Kidney glomerular epithelial cell (primary cell): ENCODE measurements at places on chromosomes 5 and 9.

GRCh38 chr5:151961557-151961956, 36.9 kb upstream of the GLRA1 start:
- no peak for DNase-seq

- DNase-seq = no peak
These were observed 72.9 kb downstream of the COL27A1 start for GRCh38 chr9:114228016-114228808.

DNA sequence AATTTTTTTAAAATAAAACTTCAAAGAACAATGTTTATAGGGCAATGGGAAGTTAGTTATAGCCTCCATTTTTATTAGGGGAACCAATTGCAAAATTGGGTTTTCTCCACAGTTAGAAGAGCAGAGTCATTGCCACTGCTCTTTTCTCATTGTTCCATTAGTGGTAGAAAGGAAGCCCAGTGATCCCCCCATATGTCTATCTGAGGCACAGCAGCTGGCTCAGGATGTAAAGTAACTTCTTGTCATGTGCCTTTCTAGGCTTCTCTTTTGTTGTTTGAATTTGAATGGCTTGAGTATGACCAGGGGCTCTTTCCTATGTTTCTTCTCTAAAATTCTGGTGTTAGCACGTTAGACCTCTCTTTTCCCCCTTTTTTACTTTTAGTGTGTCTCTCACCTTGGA, 61.2 kb downstream of the UBAP1 start:
- no peak for DNase-seq

GRCh38 chr5:175246889-175247520, 197.0 kb downstream of the DRD1 start:
- DNase-seq = no peak

DNA sequence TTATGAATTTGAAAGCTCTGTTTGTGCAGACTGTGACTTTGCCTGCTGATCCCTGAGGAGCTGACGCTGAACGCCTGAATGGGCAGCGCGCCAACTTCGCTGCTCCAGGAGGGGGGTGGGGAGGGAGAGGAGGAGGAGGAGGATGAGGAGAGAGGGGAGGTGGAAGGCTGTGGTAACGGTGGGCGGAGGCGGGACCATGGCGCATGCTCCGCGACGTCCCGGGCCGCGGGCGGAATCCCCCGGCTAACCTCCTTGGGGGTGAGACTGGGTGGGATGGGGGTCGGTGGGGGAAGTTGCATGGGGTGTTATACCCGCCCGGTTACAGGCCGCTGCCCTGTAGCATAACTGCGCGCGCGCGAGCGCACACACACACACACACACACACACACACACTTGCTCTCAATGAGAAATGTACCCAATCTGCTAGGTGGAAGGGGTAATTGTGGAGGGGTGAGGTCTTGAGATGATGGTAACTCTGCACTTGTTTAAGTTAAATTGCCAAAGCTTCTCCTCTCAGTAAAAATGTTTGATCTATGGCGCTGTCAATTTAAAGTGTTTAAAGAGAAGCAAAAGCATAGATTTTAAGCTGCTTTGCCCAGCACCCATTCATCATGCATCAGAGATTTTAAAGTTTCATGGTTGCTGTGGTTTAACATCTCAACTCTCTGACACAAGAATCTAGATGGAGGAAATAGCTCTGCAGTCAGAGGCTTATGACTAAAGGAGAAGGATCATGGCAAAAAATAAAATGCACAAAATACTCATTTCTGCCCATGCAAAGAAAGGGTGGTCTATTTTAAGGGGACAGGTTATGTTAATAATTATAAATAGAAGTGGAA, 76.6 kb upstream of the TBCA start:
- peak; percentile 65 for DNase-seq

DNA sequence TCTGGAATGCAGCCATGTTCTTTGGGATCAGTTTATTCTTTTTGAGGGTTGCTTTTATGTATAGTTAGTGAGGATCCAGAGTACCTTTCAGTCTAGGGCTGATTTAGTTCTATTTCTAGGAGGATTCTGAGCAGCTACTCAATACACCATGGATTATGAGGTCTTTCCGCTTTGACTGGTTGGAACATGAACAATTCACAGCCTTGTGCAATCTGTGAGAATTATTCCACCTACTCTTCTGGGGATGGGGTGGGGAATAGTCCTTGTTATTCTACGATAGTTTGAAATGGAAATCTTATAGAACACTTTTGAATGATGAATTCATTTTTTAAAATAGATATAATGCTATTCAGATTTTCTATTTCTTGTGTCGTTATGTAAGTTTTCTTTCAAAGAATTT, 212.3 kb upstream of the ARRDC3 start:
- DNase-seq = no peak

GRCh38 chr5:156396063-156396829, 69.3 kb downstream of the SGCD start:
- DNase-seq = peak; percentile 72

GRCh38 chr5:156892223-156892622, 42.1 kb downstream of the PPP1R2B start:
- DNase-seq = no peak

GRCh38 chr9:131650254-131650653, 89.6 kb downstream of the RAPGEF1 start:
- no peak for DNase-seq

GRCh38 chr9:113630386-113631136, 167.0 kb downstream of the RGS3 start:
- no peak for DNase-seq

- DNase-seq = no peak
These were observed 21.0 kb upstream of the PTPRD start for GRCh38 chr9:10633785-10634184.

DNA sequence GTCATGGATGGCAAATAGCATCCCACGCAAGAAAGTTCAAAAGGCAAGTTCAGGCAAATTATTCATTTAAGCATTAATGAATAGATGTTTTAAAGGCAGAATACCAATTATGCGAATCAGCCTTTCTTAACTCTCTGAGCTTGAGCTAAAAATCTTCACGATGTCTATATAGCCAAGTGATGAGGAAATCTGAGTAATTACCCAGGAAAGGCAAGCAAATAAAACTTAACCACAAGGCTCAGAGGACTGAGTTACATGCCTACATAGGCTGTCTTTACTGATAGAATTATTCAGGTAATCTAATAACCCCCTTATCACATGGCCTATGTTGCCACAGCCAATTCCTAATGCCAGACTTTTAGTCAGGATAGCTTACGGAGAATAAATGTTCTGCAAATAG, 120.8 kb upstream of the MTAP start:
- DNase-seq = peak; percentile 74

GRCh38 chr5:177378884-177379883, 5.0 kb upstream of the SLC34A1 start:
- no peak for DNase-seq

- DNase-seq = no peak
These were observed 77.1 kb upstream of the IQGAP2 start for GRCh38 chr5:76325876-76326491.

GRCh38 chr5:131384173-131384572, 120.3 kb downstream of the CDC42SE2 start:
- DNase-seq = no peak

DNA sequence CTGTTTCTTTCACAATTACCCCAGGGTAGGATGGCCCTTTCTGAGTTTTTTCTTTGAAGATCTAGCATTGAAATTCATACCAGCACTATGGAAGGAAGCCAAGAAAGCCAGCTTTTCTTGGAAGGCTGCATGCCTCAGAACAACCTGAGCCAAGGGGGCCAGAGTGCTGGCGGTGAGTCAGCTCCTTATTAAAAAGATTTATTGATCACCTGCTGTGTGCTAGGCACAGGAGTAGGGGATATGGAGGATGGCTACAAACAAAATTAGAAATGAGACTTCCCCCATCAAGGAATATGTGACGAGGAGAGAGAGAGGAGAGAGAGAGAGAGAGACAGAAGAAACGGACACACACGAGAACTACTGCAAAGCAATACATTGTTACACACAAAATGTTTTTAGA, 184.6 kb upstream of the PUM3 start:
- DNase-seq = no peak

GRCh38 chr5:72511774-72512592, 4.8 kb upstream of the ZNF366 start:
- no peak for DNase-seq

DNA sequence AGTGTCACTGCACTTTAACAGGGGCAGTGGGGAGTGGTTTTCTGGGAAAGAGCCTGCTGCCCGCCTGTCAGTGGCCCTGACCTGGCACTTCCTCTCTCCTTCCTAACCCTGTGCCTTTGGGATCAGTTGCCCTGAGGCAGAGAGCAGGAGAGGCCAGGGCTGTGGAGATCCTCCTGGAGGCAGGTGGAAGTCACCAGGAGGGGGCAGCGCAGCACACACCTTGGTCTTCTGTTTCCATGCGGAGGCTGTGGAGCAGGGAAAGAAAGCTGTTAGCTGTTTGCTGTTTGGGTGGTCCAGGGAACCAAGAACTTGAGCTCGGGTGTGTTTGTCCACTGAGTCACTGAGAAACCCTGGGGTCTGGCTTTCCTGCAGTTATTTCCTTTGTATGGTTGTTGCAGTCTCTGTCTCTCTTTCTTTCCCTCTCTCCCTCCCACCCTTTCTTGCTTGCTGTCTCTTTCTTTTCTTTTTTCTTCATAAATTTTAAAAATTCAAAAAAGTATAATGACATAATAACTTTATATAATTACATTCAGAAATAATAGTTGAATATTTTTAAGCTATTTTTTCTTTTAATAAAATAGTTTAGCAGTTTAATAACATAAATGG, 28.1 kb downstream of the NTRK2 start:
- peak; percentile 13 for DNase-seq

DNA sequence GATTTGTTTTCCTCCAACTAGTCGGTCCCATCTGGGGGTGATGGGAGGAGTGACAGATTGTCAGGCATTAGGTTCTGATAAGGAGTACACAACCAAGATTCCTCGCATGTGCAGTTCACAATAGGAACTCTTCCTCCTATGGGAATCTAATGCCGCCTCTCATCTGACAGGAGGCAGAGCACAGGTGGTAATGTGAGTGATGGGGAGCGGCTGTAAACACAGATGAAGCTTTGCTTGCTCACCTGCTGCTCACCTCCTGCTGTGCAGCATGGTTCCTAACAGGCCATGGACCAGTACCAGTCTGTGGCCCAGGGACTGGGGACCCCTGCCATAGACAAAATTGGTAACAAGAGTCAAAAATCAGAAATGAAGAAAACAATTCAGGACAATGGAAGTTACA, 173.3 kb upstream of the HMHB1 start:
- no peak for DNase-seq

GRCh38 chr9:109519366-109519765, 21.3 kb upstream of the PTPN3 start:
- no peak for DNase-seq

DNA sequence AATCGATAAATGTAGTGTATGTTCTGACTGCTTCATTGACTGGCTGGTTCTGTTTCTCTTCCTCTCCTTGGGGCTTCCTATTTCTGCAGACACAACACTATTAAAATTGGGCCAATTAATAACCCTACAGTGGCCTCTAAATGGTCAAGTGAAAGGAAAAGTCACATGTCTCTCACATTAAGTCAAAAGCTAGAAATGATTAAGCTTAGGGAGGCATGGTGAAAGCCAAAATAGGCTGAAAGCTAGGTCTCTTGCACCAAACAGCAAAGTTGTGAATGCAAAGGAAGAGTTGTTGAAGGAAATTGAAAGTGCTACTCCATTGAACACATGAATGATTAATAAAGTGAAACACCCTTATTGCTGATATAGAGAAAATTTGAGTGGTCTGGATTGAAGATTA, 58.2 kb downstream of the CCNH start:
- no peak for DNase-seq

DNA sequence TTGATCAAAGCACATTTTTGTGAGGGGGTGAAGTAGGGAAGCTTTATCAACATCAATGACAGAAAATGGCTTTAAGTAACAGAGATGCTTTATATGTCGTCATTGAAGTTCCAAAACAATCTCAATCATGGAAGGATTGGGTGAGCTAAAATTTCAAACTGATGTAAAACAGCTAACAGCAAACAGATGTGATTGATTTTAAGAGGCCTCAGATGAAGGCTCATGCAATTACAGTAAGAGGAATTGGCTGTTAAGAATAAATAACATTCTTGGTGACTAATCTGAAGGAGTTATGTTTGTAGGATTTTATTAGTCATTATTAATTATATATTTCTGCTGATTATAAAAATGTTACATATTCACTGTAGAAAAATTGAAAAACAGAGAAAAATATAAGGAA, 63.5 kb upstream of the PUM3 start:
- DNase-seq = no peak

GRCh38 chr9:31606678-31607077, 777.8 kb upstream of the ACO1 start:
- no peak for DNase-seq

- DNase-seq = no peak
These were observed 45.0 kb downstream of the GOLPH3 start for GRCh38 chr5:32129074-32129598.
